Anterior cingulate cortex (tissue), 58 donors: ENCODE measurements at places on chromosomes 7 and 10.

DNA sequence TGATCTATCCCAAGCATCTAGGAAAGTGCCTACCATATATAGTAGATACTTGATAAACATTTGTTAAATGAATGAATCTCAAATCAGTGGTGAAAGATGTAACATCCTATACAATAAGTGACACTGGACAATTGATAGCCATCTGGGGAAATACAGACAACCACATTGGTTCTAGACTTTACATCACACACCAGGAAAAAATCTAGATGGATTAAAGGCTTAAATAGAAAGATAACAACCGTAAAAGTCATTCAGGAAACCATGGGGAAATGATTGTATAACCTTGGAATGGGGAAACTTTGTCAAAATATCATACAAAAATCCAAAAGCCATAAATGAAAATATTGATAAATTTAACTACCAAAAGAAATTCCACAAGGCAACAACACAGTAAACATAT, 7.0 kb upstream of the GARIN1A start:
- DNase-seq = no peak

GRCh38 chr10:73581918-73582317, 9.2 kb downstream of the USP54 start:
- peak; percentile 32 for DNase-seq

- DNase-seq = no peak
Observed at GRCh38 chr7:44671069-44671468, 64.6 kb downstream of the OGDH start.

DNA sequence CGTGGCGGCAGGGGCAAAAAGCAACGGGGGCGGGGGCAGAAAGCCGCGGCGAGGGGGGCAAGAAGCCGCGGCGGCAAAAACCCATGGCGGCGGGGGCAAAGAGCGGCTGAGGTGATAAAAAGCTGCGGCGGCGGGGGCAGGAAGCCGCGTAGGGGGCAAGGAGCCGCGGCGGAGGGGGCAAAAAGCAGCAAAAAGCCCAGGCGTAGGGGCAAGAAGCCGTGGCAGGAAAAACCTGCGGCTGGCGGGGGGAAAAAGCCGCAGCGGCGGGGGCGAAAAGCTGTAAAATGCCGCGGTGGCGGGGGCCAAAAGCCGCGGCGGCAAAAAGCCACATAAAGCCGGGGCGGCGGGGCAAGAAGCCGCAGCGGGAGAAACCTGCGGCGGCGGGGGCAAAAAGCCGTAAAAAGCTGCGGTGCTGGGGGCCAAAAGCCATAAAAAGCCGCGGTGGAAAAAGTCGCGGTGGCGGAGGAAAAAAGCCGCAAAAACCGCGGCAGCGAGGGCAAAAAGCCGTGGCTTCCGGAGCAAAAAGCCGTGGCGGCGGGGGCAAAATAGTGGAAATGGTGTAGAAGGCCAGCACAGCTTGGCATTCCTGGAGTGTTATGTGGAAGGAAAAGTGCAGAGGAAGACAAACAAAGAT, 487.8 kb downstream of the ZNF33B start:
- DNase-seq = no peak

GRCh38 chr7:98348726-98349474, 52.0 kb downstream of the BAIAP2L1 start:
- no peak for DNase-seq

DNA sequence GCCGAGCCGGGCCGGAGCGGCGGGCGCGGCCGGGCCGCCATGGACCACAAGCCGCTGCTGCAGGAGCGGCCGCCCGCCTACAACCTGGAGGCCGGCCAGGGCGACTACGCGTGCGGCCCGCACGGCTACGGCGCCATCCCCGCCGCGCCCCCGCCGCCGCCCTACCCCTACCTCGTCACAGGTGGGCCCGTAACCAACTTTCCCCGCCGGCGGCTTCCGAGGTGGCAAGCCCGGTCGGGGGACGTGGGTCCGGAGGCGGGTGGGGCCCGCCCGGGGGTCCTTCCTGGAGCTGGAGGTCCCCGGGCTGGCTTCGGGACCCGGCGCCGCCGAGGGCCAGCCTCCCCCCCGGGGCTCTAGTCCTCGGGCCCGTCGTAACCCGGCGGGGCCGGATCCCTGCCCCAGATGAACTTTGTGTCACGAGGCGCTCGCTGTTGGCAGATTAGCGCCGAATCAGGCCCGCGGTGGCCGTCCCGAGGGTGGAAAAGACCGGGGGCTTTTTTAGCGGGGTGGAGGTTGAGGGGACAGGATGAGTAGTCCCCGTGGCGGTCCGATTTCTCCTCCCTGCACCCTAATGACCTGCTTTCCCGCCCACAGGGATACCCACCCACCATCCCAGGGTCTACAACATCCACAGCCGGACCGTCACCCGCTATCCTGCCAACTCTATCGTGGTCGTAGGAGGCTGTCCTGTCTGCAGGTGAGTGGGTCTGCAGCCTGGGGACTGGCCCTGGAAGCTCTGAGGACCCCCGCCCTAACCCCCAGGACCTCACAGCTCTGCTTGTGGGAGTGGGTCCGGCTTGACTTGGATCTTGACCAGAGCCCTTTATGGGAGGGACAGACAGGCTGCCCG, 496 bp downstream of the BRI3 start:
- DNase-seq = no peak

GRCh38 chr7:42381161-42381560, 144.2 kb upstream of the GLI3 start:
- no peak for DNase-seq

GRCh38 chr10:30687698-30688213, 58.2 kb upstream of the LYZL2 start:
- DNase-seq = peak; percentile 38

DNA sequence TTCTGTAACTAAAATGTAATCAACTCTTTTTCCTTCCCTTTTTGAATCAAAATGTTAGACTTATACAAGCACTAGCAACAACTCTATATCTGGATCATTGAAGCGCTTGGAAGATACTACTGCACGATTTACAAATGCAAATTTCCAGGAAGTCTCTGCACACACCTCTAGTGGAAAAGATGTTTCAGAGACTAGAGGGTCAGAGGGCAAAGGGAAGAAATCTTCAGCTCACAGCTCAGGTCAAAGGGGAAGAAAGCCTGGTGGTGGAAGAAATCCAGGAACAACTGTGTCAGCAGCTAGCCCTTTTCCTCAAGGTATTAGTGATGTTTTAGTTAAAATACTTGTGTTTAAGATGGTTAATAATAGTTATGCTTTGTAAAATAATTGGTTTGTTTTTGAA, 136.4 kb downstream of the MLLT10 start:
- DNase-seq = no peak

- DNase-seq = no peak
Observed at GRCh38 chr10:103800789-103801540, 54.4 kb downstream of the SH3PXD2A start.

- DNase-seq = no peak
Observed at GRCh38 chr10:3354174-3354900, 181.8 kb upstream of the PITRM1 start.

GRCh38 chr10:24254180-24254579, 45.2 kb downstream of the KIAA1217 start:
- DNase-seq = no peak

- peak; percentile 11 for DNase-seq
Observed at GRCh38 chr10:17062955-17063484, 66.6 kb downstream of the CUBN start.

DNA sequence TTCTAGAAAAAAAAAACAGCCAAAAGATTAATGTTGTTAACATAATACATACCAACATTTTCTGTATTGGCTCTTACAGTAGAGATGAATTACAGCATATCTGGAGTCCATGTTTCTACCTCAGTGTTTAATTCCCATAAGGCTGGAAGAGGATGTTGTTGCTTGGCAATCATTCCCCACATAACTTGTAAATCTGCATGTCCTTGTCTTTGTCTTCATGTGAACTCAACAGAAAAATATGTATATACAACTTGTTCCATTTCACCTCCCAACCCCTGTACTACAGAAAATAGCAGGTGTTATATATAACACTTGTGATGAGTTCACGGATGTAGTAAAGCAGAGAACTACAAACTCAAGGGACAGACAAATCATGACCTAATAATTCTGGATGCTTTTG, 160.9 kb upstream of the SEMA3C start:
- DNase-seq = no peak

DNA sequence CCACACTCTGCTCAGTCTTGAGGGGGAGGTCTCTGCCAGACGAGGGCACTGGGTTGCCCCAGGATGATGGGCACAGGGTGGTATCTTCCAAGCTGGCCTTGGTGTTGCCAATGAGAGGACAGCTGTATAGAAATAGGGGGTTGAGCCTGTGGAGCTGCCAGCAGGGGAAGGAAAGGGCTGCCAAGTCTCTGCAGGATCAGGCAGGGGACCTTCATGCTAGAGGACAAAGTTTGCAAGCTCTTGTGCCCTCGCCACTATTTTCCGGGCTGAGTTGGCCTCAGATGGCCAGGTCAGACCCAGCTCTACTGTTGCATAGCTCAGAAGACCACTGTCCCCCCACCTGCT, 68.7 kb downstream of the ARHGAP22 start:
- no peak for DNase-seq

DNA sequence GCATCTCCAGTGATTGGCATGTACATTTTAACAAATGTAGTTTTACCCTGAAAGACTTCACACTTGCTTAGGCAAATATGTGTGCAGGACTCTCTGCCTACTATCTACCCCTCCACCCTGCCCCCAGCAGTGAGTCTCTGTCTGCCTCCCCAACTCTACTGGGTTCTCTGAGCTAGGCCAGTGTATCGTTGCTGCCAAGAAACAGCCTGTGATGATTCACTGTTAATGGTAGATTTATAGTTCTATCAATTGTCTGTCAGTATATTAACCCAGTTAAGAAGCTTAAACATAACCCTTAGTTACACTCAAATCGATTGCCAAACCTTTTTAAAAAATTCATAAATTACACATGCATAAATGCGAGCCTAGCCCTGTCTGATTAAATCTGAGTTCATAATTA, 137.0 kb downstream of the SND1 start:
- no peak for DNase-seq
